ENCODE measurements at places on chromosomes 2 and 18.

DNA sequence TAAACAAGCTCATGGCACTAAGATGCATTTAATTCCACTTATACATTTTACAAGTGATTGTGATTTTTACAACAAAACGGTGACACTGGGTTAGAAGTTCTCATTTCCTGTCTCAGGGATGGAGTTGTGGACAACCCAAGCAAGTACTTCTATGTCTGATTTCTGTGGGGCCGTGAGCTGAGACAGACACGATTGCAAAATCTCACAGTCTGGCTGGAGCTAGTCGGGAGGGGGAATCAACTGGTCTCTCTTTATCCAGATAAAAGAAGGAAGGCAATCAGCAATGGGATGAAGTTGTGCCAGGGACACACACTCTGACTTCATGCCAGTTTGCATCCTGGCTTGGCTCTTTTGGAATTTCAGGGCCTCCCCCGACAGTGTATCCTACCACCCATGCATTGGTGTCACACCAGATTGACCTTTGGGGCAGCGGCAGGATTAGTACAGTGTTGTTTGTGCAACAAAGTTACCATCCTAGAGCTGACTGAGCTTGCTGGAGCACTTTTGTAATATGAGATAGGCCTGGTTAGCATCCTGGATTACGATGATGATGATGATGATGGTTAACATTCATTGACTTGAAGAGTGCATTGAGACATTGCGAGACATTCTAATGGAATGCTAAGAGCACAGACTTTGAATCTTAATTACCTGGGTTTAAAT is 98.8 kb downstream of the CTAGE1 start:
- DNase-seq: no peak

GRCh38 chr18:23540867-23541266 is 37.6 kb downstream of the RMC1 start:
- DNase-seq: no peak

- DNase-seq: no peak
Observed at GRCh38 chr2:132420816-132421805, 4.5 kb downstream of the GPR39 start.

GRCh38 chr2:53233759-53234547 is 533.7 kb upstream of the CHAC2 start:
- no peak for DNase-seq

GRCh38 chr2:49207204-49207603 is 52.9 kb upstream of the FSHR start:
- no peak for DNase-seq

GRCh38 chr2:239824866-239825704 is 200.1 kb downstream of the NDUFA10 start:
- peak; percentile 34 for DNase-seq

GRCh38 chr18:54165450-54165849 is 59.0 kb downstream of the MBD2 start:
- no peak for DNase-seq
